ENCODE measurements at places on chromosomes 1 and 21.

DNA sequence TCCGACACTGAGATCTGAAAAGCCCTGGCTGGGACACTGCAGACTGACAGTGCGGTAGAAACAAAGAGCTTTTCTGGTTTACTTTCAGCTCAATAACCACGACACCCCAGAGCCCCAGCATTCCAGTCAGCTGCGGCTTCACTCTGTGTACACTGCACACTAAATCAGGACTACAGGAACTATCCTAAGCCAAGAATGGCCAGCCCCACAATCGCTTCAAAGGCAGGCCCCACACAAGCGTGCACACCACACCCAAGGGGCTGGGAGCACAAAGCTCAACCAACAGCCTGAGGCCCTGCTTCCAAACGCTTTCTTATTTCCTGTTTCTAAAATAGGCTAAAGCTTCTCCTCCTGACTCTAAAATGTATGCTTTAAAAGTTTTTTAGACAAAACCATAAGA is 28.4 kb downstream of the URB1 start:
- no peak for DNase-seq

- DNase-seq = no peak
Observed at GRCh38 chr1:164611754-164612642, 53.0 kb downstream of the PBX1 start.

GRCh38 chr1:159941141-159941540 is 4.3 kb downstream of the IGSF9 start:
- DNase-seq = no peak

- no peak for DNase-seq
Observed at GRCh38 chr1:232147215-232147614, 482.7 kb downstream of the SIPA1L2 start.

GRCh38 chr1:110565565-110565964 is 40.6 kb downstream of the KCNA2 start:
- DNase-seq = no peak

DNA sequence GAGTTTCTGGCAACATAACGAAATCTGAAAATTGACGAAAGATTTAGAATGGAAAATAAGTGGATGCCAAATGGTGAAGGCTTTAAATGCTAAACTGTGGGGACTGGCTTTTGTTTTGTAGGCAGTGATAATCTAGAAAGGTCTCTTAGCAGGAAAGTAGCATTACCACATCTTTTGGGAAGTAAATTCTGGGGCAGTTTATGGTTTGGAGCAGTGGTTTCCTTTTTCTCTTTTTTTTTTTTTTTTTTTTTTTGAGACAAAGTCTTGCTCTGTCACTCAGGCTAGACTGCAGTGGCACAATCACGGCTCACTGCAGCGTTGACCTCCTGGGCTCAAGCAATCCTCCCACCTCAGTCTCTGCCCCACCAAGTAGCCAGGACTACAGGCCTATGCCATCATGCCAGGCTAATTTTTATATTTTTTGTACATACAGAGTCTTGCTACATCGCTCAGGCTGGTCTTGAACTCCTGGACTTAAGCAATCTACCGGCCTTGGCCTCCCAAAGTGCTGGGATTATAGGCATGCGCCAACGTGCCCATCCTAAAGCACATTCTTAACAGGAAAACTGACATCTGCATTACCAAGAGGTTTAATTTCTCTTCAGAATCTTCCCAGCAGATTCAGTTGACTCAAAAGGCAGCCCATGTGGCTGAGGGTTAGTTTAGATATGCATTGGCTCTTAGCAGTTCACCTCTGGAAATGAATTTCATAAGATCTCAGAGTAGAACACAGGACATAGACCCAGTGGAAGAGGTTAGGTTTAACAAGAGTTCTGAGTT is 32.9 kb downstream of the C21orf91 start:
- DNase-seq = no peak

- DNase-seq = no peak
Observed at GRCh38 chr21:30408782-30409494, 13.1 kb downstream of the KRTAP13-1 start.

GRCh38 chr1:223731133-223731770 is 18.9 kb downstream of the CAPN2 start:
- no peak for DNase-seq

GRCh38 chr1:180581635-180582039 is 22.9 kb downstream of the OVAAL start:
- DNase-seq = no peak

DNA sequence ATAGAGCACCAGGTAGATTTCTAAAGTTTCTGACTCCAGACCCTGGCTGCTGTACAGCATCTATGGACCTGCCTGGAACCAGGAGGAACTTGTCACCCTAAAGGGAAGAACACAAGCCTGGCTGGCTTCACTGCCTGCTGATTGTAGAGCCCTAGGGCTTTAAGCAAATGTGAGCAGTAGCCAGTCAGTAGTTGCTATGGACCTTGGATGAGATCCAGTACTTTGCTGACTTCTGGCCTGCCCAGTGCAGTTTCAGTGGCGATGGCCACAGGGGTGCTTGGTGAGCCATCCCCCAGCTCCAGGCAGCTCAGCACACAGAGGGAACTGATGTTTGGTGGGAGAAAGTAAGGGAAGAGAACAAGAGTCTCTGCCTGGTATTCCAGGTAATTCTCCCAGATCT is 68.4 kb downstream of the ATP6V1G3 start:
- DNase-seq = no peak

DNA sequence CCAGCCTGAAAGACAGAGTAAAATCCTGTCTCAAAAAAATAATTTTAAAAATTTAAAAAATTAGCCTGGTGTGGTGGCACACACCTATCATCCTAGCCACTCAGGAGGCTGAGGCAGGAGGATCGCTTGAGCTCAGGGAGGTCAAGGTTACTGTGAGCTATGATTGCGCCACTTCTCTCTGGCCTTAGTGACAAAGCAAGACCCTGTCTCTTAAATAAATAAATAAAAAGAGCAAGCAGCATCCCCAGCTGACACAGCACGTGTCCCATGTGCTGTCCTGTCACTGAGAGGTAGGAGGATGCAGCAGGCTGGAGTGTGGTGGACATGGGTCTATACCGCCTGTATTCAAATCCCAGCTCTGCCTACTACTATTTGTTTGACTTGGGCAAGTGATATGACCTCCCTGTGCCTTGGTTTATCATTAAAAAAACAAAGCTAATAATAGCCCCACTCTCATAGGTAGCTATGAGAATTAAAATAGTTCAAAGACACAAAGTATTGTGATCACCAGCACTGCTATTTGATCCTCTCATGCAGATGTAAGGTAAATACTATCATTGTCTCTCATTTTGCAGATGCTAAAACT is 22.2 kb upstream of the ECE1 start:
- DNase-seq = no peak

GRCh38 chr1:116529199-116529631 is 41.6 kb downstream of the CD58 start:
- no peak for DNase-seq

DNA sequence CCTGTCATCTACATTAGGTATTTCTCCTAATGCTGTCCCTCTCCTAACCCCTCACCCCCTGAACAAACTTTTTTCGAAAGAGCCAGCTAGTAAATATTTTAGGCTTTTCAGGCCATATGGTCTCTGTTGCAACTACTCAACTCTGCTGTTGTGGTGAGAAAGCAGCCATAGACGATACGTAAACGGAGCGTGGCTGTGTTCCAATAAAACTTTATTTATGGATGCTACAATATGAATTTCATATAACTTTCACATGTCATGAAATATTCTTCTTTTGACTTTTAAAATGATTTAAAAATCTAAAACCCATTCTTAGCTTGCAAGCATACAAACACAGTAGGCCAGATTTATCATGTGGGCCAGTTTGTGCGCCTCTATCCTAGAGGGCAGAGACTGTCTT is 11.2 kb upstream of the RPS6KA1 start:
- no peak for DNase-seq

DNA sequence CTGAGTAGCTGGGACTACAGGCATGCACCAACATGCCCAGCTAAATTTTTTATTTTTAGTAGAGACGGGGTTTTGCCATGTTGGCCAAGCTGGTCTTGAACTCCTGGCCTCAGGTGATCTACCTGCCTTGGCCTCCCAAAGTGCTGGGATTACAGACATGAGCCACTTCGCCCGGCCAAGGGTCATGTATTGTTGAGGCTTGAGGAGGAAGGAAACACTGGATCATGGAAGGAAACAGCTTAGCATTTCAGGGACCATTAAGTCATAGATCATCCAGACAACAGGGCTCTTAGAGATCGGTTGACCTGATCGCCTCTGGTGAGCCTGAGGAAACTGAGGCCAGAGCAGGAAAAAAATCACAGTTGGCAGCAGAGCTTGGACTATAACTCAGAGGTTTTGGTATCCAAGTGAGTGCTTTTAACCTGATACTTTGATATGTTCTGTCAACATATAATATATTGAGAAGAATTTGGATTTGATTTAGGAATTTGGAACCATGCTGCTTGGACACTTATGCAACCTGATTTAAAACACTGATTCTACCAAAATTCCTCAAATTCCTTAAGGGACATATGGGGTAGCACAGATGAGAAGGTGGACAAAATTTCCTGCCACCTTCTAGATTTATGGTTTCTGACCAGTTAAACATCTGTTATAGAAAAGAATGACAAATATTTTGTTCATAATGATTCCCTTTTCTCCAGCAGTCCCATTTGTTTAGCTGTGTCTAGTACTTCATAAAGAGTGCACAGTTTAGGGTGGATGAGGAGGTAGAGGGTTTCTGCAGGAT is 13.1 kb upstream of the BMP8A start:
- no peak for DNase-seq

GRCh38 chr1:5465281-5465711 is 526.9 kb downstream of the NPHP4 start:
- no peak for DNase-seq

DNA sequence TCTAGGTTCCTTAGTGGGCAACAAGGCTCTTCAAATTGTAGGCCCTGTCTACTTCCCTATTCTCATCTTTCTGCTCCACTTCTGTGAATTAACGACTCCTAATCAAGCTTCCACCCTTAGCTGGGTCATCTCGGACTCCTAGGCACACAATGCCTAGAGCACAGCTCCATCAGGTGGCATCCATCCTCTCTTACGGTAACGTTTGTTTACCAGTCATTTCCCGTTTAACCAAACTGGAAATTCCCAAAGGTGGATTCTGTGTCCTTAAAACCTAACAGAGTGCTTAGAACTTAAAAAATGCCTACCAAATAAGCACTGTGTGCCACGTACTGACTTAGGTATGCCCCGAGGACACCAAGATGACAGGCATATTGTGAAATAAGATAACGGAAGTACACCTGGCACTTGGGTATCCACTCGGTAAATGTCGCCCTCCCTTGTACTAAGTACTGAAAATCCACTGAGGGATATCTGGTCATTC is 1.5 kb downstream of the PARP1 start:
- DNase-seq = no peak

DNA sequence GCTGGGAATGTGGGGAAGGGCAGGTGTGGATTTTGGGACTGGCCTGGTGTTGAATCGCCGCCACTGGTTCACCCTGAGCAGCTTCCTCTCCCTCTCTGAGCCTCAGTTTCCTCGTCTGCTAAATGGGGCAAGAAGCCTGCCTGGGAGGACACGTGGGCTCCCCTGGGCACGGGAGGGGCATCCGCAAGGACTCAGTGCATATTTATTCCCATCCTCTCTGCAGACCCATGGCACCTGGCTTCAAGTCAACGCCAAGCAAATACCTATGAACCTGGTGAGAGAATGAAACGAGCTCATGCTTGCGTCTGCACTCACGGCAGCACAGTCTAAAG is 234.4 kb downstream of the PTPRU start:
- no peak for DNase-seq

GRCh38 chr1:204287466-204287891 is 72.2 kb downstream of the PLEKHA6 start:
- no peak for DNase-seq

GRCh38 chr1:200526709-200527612 is 93.6 kb downstream of the KIF14 start:
- DNase-seq = no peak

DNA sequence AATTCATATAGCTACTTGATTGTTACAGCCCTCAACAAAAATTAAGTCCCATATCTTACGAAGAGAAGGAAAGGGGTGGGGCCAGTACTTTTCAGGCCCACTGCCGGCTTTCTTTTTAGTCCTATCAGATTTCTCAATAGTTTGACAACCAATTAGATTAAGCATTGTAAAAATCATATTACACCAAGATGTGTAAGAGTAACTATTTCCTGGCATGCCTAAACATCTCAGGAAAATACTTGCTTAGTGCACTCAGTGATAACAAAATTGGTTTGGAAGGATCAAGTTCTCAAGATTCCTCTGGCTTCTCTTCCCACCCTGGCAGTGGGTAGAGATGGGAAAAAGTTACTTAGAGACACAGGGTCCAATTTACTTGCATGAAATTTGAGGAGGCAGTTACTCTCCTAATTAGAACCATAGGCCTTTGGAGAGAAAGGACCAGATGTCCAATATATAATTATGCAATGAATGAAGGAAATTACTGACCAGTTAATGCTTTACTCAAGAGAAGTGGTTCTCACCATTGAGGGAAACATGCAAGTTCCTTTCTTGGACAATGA is 30.1 kb downstream of the STPG1 start:
- no peak for DNase-seq

DNA sequence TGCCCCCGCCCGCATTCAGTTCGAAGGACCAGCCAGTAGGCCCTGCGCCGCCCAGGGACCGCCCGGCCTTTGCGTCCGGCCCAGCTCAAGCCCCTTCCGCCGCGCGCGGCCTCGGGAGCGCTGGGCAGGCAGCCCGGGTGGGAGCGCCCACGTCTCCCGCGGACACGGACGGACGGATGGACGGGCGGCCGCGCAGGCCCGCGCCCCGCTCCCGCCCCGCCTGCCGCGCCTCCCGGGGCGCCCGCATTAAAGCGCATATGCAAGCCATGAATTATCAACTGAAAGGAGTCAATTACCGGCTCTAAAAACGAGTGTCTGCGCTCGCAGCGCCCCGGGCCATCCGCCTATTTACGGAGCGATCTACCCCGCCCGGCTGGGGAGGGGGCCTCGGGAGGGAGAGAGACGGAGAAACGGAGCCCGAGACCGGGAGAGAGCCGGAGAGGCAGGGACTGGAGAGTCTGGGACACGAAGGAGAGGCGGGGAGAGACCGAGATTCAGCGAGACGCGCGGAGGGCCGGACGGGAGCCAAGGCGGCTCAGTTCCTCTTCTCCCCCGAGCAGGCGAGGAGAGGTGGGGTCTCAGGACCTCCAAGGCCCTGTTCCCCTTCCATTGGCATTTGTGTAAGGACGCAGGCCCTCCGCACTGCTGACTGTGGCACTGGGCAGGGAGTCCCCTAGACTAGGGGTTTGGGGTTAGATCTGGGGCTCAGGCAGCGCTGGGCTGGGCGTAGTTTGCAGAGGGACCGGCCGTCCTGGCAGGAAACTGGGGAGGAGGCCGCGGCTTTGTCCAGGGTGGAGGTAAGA is 41.3 kb upstream of the DMBX1 start:
- DNase-seq = no peak

DNA sequence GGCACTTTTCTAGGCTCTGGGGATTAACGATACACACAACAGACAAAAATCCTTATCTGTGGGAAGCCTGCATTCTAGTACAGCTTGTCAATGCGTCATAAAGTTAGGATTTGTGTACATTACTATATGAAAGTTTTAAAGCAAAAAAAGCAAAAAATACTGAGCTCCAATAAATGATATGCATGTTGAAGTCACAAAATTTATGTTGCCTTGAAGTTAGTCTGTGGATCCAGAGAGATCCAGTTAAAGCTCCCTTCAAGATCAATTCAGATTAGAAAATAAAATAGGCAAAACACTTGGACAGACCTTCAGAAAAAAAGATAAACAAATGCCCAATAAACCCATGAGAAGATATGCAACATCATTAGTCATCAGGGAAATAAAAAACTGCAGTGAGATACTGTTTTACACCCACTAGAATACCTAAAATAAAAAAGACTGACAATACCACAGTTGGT is 33.1 kb upstream of the KCNQ4 start:
- no peak for DNase-seq
